ENCODE measurements at places on chromosomes 7 and 10.

DNA sequence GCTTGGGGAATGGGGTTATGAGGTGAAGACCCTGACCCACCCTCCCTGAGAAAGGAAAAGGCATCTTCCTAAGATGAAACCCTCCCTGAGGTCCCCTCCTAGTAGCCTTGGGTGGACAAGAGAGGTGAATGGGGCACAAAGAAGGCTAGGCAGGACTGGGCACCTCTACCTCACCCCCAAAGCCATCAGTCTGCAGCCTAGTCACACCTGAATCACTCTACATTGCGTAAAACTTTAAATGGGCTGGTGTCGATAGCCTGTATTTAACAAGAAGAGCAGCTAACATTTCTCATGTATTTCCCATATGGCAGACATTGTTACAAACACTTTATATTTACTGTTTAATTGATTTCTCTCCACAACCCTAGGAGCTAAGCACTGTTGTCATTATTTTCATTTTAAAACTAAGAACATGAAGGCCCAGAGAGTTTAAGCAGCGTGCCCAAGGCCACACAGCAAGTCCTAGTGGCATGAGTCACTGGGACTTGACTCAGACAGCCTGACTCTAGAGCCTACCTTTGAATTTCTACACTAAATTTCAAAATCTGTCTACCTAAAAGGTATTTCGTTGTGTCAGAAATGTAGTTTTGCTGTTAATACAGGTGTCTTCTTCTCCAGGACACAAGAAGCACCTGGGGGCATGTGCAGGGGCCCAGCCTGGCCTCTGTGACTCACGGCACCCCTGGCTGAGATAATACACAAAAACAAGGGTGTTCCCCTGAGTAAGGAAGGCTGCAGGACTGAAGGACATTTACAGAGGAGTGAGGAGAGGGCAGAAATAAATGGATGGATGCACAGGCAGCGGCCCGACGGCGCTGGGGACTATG, 3.4 kb downstream of the AOC1 start:
- DNase-seq, result no peak

- no peak for DNase-seq
These were observed 160.7 kb downstream of the LRRTM3 start for GRCh38 chr10:67086327-67087134.

- DNase-seq, result no peak
These were observed 99.5 kb downstream of the CYTH3 start for GRCh38 chr7:6172910-6173295.

- no peak for DNase-seq
These were observed 8.7 kb upstream of the CDHR1 start for GRCh38 chr10:84185526-84186175.

GRCh38 chr10:5643346-5644067, 22.9 kb downstream of the ASB13 start:
- DNase-seq, result no peak

DNA sequence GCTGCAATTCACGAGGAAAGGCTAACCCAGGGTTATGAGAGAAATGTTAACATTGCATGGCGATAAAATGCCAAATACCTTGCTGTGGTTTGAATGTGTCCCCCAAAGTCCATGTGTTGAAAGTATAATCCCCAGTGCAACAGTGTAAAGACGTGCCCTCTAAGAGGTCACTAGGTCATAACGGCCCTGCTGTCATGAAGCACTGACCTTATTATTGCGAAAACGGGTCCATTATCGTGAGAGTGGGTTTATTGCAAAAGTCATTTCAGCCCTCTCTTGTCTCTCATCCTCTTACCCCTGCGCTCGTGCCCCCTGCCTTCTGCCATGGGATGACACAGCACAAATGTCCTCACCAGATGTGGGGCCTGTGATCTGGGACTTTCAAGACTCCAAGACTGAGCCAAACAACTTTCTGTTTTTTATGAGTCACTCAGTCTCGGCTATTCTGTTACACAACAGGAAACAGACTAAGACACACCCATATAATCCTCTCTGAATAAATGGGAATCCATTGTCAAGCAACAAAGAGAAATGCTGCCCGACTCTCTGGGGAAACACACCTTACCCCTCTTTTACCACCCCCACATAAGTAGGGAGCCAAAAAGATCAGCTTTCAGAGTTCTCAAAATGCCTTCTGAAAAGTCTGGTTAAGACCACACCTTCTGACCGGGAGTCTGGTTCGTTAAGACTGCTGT, 73.1 kb upstream of the UCN3 start:
- DNase-seq, result no peak

- DNase-seq, result no peak
These were observed 28.5 kb upstream of the HDAC9 start for GRCh38 chr7:18467011-18467410.

DNA sequence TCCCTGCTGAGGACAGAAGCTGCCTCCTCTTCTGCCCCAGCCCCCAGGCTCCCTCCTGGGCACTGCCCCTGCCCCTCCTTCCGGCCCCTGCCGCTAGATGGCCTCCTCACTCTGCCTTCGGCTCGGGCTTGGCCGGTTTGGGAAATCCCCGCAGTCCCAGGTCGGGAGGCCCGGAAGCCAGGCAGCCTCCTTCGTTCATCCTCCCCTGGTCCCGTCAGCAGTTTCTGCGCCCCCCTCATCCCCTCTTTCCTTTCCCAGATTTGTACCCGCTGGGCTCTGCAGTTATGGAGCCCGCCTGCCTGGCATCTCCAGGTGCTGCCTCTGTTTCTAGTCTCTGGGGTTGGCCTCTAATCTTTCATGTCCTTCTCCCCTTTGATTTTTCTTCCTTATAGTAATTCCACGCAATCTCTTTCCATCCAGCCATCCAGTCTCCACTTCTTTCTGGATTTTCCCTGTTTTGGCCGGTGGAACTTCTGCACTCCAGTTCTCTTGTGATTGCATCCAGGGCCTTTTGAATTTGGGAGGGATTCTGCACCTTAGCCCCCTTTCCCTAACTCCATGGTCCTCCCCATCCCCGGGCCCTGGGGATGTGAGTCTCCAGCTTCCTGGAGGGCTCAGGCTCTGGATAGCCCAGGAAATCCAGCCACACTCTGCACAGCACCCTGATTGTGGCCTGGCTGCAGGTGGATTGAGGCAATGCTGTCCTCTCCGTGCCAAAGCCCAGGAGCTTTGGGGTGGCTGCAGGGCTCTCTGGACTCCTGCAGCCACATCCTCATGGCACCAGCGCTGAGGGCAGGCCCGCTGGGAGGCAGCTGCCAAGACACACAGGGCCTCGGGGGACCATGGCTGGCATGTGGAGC, 3.3 kb upstream of the SHH start:
- no peak for DNase-seq

DNA sequence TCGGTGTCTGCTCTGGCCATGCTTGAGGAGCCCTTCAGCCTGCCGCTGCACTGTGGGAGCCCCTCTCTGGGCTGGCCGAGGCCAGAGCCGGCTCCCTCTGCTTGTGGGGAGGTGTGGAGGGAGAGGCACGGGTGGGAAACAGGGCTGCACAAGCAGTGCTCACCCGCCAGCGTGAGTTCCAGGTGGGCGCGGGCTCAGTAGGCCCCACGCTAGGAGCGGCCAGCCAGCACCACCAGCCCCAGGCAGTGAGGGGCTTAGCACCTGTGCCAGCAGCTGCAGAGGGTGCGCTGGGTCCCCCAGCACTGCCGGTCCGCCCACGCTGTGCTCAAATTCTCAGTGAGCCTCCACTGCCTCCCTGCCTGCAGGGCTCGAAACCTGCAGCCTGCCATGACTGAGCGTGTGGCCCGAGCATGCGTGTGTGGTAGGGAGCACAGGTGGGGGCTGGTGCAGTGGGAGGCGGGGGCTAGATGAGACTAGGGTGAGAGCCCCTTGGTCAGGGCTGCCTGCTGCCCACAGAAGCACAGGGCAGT, 223.0 kb downstream of the ZNF248 start:
- DNase-seq, result no peak

GRCh38 chr10:59133841-59134593, 42.4 kb upstream of the PHYHIPL start:
- no peak for DNase-seq

- no peak for DNase-seq
These were observed 10.8 kb downstream of the BTRC start for GRCh38 chr10:101364721-101365120.
